ENCODE measurements at places on chromosomes 4 and X.

DNA sequence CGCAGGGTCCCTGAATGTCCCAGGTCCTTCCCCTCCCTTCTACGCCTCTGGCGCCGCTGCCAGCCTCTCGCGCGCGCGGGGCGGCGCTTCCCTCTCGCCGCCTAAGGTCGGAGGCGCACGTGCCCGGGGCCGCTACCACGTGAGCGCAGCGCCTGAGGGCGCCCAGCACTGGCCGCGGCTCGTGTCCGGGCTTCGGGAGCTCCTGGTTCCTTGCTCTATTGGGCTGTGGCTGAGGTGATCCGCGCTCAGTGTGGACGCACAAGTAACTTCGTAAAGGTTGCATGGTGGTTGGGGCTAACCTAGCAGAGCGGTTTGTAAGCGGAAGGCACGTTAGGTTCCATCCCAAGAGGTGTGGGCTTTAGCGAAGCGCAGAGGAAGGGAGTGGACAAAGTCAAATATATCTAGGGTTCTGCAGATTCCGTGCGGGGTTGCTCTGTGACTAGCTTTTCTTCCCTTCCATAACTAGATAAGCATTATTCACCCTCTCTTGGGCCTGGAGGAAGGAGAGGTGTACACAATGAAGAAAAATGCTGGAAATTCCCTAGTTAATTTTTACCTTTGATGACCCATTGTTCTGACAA lies 1.8 kb downstream of the TLL1 start:
- no peak for DNase-seq

GRCh38 chrX:86121916-86122315 lies 26.3 kb upstream of the DACH2 start:
- no peak for DNase-seq

DNA sequence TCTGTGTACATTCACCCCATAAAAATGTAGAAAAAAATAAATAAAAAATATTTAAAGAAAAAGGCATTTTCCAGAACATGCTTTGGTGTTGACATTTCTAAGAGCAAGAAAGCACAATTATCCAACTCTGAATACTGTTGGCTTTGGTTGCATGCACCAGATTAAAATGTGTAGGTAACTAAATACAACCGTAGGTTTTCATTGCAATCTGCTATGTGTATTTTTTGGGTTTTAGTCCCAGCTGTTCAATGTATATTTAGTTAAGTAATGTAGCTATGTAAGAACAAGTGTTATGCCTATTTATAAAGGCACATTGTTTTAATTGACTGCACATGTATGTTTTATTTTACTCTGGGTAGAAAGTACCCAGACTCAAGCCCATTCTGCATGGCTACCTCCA lies 108.1 kb upstream of the PAQR3 start:
- DNase-seq: no peak

DNA sequence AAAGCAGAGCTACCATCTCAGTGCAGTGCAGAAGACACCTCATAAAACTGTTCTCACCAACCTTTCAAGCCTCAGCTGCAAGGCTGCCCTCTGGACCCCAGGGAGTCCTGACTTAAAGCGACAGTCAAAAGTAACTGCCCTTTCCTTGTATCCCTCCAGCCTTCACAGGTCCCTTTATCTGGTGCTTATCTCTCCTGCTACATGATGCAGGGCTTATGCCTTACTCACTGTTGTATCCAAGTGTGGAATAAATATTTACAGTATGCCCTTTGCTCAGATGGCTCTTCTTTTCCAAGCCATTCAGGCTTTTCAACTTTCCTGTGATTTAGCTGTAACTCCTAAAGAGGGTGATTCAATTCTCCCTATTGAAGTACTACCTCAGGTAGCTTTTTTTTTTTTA lies 92.6 kb downstream of the KDR start:
- no peak for DNase-seq

- DNase-seq: no peak
These were observed 51.5 kb downstream of the TMEM165 start for GRCh38 chr4:55447108-55447708.

DNA sequence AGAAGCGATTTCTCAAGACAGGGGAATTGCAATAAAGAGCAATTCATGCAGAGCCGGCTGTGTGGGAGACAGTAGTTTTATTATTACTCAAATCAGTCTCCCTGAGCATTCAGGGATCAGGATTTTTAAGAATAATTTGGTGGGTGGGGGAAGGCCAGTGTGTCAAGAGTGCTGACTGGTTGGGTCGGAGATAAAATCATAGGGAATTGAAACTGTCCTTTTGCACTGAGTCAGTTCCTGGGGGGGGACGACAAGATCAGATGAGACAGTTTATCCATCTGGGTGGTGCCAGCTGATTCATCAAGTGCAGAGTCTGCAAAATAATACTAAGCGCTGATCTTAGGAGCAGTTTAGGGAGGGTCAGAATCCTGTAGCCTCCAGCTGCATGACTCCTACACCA lies 502.4 kb downstream of the NLGN4X start:
- peak; percentile 12 for DNase-seq

DNA sequence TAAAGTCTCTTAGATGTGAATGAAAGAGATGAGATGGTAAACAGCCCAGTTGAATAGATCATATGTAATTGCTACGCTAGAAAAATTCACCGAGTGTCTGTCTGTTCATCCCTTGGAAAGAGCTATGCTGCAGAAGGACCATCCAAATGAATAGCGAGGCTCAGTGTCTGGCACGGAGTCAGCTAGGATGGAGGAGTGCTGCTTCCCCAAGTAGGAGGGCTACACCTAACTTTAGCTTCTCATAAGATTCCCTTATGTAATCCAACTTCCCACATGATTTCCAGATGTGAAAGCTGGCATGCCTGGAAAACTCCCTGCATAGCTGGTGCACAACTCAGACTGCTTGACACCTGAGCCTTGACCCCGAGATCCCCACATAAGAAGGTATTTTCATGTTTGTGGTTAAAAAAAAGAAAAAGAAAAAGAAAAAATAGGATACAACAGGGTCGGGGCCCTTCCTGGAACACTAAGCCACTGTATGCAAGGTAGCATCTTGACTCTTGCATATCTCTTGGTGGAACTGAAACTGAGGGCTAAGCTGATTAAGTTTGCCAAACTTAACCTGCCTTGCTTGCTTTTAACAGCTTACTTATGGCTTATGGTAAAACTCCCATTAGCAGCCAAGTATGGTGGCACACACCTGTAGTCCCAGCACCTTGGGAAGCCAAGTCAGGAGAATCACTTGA lies 82.3 kb downstream of the FREM3 start:
- no peak for DNase-seq

- no peak for DNase-seq
These were observed 24.2 kb upstream of the GDPD2 start for GRCh38 chrX:70398899-70399298.

GRCh38 chr4:57971261-57971660 lies 861.1 kb upstream of the IGFBP7 start:
- no peak for DNase-seq

GRCh38 chrX:136495043-136495442 lies 2.3 kb upstream of the HTATSF1 start:
- no peak for DNase-seq

- no peak for DNase-seq
These were observed 14.4 kb downstream of the VGLL1 start for GRCh38 chrX:136546371-136546781.

- DNase-seq: no peak
These were observed 31.8 kb upstream of the CYP4V2 start for GRCh38 chr4:186159613-186160012.

- DNase-seq: peak; percentile 95
These were observed 141.0 kb downstream of the MAB21L2 start for GRCh38 chr4:150722908-150723362.

DNA sequence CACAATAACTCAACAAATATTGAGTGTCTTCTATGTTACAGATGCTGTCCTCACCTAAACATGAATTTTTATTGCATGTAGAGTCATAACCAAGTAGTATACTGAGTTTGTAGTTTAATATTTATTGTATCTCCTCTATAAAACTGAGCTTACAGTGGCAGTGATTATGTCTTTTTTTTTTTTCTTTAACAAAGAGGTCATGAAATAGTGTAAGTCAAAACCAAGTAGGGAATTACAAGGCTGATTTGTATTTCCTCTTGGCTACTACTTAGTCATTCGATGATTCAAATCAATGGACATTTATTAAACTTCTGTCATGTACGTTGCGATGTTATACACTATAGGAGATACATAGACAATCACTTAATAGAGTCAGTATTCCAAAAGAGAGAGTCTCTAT lies 48.4 kb downstream of the IL15 start:
- no peak for DNase-seq

DNA sequence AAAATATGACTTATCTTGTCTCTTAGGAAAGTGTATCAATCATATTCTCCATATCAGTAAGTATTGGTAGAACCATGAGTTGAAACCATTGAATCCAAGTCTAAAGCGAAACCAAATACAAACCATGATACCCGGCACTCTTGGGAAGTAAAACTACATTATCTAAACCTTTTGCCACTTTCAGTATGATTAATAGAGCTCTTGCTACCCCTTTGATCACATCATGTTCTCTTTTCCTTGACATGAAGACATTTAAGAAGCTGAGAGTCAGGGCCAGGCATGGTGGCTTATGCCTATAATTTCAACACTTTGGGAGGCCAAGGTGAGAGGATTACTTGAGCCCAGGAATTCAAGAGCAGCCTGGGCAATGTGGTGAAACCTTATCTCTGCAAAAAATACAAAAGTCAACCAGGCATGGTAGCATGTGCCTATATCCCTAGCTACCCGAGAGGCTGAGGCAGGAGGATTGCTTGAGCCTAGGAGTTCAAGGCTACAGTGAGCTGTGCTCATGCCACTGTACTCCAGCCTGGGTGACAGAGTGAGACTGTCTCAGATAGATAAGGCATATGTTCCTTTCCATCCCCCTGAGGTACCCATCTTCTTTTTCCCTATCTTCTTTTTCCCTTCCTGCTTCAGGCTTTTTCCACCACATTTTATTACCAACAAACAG lies 45.4 kb downstream of the CEP135 start:
- no peak for DNase-seq

Data from adrenal gland (tissue), 19 donors.